ENCODE measurements at places on chromosomes 6 and 20.

DNA sequence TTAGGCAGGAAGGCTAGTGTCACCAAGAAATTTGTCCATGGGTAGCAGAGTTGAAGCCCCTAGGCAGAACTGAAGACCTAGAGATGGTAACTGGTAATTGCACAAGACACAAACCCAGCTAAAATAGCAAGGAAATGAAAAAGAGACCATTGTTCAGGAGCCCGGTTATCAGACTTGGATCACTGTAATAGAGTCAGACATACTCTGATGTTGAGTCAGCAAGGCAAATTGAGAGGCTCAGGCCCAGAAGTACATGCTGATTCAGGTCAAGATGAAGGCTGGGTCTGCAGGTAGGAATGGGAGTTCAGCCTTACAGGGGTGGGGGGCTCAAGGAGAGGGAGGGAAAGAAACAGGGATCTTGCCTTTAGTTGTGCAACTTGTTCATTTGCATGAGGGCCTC is 6.5 kb upstream of the TMEM242 start:
- DNase-seq: no peak

DNA sequence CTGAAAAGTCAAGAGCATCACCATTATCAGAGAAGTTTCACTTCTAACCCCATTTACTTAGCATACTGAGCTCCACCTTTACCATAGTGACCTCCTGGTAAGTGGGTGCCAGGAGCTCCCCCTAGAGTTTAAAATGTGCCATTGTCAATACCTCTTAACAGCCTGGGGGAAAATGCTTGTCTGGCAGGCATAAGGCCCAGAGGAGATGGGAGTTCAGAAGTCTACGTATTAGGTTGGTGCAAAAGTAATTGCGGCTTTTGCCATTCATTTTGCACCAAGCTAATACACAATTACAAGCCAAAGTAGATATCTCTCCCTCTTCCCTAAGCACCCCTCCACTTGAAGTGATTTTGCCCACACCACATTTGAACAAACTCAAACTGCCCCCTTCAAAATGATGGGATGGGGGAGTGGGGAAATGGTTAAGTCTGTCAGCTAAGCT is 919.0 kb downstream of the KIF16B start:
- DNase-seq: no peak

DNA sequence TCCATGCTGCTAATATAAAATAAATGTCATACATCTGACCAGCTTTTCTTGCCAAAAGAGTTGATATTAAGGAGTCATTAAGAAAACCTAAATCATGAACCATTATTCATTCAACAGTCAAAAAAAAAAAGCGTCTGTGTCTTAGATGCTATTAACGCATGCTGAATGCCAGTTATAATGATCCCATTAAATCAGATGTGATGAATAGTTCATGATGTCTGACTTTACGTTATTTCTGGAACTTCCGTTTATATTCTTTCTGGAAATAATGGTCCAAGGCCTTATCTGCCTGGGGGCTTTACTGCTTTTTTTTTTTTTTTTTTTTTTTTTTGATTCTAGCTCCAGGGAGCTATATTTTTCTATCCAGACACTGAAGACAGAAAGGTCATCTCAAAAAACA is 877.1 kb downstream of the HACE1 start:
- no peak for DNase-seq

DNA sequence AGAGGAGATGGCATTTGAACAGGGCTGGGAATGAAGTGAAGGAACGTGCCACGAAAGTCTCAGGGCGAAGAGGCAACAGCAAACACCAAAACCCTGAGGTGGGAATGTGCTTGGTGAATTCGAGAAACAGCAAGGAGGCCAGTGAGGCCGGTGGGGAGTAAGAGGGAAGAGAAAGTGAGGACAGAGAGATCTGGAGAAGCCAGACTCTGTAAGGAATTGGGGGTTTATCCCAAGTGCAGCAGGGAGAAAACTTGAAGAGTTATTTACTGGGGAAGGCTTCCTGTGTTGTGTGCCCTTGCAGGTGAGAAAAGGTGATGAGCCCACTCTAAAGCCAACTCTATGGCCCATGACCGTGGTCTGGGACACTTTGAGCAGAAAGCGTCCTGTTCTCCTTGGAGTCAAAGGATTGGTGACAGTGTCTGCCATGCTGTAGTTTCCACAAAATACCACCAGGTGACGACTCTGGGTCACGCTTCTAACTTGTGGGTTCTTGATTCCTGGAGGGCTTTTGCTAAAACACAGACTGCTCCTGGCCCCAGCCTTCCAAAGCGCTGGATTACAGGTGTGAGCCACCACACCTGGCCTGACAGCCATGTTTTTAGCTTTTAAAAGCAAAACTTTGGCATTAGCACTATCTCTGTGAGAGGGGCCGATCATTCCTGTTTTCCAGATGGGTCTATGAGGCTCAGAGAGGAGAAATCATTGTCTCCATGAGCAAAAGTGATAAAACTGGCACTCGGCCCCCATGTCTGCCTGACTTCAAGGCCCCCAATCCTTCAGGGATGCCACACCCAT is 18.0 kb upstream of the CSNK2A1 start:
- DNase-seq: peak; percentile 83

DNA sequence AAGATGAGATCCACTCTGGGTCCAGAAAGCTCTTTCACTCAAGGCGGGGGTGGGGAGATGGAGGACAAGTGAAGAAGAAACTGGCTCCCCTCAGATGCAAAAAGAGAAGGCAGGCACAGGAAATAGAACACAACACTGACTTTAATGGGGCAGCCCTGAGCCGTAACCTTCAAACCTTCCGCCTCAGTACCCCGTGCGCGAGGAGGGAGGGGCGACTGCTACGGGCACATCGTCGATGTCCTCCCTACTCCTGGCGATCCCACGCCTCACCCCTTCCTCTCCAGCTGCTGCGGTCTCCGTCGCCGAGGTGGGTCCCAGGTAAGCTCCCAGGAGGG is 3.9 kb downstream of the SPEF1 start:
- no peak for DNase-seq

GRCh38 chr20:40942775-40943174 is 85.8 kb upstream of the TOP1 start:
- DNase-seq: no peak

- DNase-seq: no peak
Observed at GRCh38 chr6:89302936-89303335, 12.2 kb downstream of the GABRR2 start.

GRCh38 chr6:83812595-83812994 is 40.6 kb upstream of the RIPPLY2 start:
- DNase-seq: no peak

DNA sequence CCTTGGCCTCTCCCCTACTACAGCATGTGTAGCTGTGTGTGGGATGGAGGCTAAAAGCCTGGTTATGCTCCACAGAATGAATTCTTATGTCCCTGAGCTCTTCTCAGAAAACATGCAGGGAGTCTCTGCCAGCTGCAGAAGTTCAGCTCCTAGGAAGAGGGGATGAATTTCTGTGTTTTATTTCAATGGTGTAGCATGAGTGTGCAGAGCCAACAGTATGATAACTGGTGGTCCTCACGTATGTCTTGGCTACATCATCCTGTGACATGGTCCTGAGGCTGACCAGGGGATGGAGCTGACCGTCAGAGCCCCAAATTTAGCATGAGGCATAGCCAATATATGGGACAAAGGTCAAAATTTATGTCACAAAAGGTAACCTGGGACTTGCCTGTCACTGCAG is 266.1 kb downstream of the ADGB start:
- no peak for DNase-seq

DNA sequence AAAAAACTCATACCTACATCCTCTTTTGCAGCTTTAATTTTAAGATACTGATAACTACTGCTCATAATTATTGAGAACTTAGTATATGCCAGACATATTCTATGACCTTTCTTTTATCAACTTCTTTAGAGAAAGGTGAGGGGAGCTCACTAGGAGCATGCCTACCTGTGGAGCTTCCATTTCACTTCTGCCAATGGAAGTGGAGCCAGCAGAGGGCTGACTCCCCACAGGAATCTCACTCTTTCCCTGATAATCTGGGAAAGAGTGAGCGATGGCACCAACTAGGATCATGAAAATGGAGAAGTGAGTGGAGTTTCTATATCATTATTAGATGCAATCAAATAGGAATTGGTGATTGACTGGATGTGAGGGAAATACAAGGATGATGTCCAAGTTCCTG is 484.9 kb downstream of the LMBRD1 start:
- no peak for DNase-seq

DNA sequence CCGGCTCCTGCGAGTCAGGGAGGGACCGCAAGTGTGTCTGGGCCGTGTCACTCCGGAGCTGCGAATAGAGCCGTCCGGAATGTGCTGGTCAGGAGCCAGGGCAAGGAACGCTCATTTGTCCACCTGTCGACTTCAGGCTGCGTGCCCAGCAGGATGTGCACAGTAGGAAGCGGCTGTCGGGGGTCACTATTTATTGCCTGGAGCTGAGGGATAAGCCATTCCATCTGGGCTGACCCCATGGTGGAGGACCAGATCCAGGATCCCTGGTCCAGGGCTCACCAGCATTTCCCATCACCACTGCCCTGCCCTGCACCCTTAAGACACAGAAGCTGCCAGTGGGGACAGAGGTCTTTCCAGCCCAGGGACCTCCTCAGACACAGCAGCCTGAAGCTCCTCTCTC is 14.7 kb downstream of the NTSR1 start:
- peak; percentile 83 for DNase-seq

DNA sequence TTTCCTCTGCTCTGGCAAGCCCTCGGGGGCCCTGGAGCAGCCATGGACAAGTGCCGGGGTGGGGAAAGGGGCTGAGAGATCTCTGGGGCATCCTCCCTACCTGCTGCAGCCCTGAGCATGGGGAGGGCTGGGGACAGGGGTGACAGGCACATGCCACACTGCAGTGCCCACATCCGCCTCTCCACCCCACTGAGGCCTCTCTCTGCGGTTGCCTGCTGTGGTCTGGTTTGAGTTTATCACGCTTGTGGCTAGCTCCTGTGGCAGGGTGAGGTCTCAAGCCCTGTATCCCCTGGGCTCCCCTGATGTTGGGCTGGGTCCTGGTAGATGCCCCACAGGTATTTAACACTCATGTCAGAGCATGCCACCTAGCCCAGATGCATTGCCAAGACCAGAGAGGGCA is 52.9 kb upstream of the MLN start:
- DNase-seq: no peak

- peak; percentile 62 for DNase-seq
Observed at GRCh38 chr6:148746363-148747144, at the start of gene UST. Gene UST (plus strand): TSS chr6:148747030. CDS start chr6:148747431, 401 bp downstream.

DNA sequence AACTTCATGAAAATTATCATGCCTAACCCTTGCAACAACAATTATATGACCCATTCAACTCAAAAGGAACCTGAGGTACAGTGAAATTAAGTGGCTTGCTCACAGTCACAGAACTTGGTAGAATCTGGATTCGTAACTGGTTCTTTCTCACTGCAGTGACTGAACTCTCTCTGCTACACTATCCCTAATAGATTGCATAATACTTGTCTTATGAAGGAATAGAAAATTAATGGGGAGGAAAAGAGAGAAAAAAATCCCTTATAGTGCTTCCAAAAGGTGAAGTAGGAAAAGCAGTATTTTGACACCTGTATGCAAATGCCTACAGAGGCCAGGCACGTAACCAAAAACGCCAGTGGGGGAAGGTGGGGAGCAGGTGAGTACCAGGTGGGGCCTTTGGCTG is 186.6 kb downstream of the LY86 start:
- no peak for DNase-seq

DNA sequence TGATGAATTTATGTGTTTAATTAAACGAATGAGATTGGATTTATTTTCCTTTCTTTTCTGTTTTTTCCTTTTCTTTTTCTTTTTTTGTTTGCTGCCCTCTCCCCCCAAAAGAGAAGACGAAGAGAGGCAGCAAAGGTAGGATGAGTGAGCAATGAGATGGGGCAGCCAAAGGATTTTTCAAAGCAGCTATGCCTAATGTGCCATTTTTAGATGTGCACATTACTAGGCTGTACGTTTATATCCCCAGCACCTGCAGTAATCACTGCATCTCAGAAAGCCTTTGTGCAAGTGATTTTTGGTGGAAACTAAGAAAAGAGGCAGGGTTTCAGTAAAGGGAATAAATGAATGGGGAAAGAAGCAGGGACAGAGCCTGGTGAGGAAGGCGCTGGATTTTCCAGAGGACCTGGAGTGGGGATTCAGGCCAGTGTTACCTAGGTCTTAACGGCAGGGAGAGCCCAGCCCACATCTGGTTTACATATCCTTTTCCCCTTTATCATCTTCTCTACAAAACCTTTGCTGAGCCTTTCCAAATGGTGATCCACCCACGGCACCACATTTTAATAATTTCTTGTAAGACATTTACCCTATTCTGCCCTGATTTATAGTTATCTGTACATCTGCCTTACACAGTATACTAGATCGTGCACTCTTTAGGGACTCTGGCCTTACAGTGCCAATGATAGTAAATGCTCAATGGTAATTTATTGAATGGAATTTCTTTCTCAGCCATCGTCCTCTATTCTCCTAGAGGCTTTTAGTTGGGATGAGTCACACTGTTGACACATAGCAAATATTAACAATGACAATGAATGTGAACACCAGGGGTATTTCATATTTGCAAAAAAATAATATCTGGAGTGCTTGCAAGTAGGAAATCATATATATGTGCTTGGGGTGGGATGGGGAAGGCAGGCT is 38.3 kb upstream of the ATXN1 start:
- peak; percentile 54 for DNase-seq

DNA sequence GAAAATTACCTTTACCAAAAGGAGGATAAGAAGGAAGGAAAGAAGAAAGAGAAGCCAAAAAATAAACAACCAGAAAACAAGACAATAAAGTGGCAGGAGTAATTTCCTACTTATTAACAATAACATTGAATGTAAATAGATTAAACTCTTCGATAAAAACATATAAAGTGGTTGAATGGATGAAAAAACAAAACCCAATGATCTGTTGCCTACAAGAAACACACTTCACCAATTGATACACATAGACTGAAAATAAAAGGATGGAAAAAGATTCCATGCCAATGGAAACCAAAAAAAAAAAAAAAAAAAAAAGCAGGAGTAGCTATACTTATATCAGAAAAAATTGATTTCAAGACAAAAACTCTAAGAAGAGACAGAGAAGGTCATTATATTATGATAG is 518.9 kb downstream of the BCKDHB start:
- no peak for DNase-seq

- DNase-seq: no peak
Observed at GRCh38 chr6:2970034-2970685, 1.2 kb downstream of the SERPINB6 start.
